Lung microvascular endothelial cell (primary cell): ENCODE measurements at places on chromosomes 12 and 14. TPM values are rescaled to one million over a fixed set of nuclear protein-coding genes. Genes with fewer than 3 reads are reported as not detected.

ANKRD33 gene
- 0.22 TPM in 1 of 2 replicates, not detected in the other for total RNA-seq

OR8S1 gene
- total RNA-seq = not detected in 2 replicates

ACSM4 gene
- not detected in 2 replicates for total RNA-seq

NEUROD4 gene
- not detected in 2 replicates for total RNA-seq

RIMBP2 gene
- total RNA-seq = not detected in 2 replicates
